Psoas muscle (tissue), 8 donors: ENCODE measurements at places on chromosomes 1 and 21. TPM values are rescaled to one million over a fixed set of nuclear protein-coding genes. Genes with fewer than 3 reads are reported as not detected.

GRCh38 chr1:197156692-197157091, 10.2 kb upstream of the ASPM start:
- no peak for DNase-seq
- H3K27ac ChIP-seq = no peak overlapping the region
- peaks cover 23% of the 10 kb centered on the region for H3K36me3 ChIP-seq
- no peaks in the 10 kb centered on the region for H3K27me3 ChIP-seq
- H3K4me1 ChIP-seq = no peaks in the 10 kb centered on the region

- no peak for DNase-seq
- H3K27ac ChIP-seq = no peak overlapping the region
- no peaks in the 10 kb centered on the region for H3K4me1 ChIP-seq
Observed at GRCh38 chr21:28207436-28208173, 785.1 kb downstream of the LTN1 start.

GRCh38 chr1:228782662-228783417, 47.6 kb downstream of the RHOU start:
- no peaks in the 10 kb centered on the region for H3K27me3 ChIP-seq
- H3K4me1 ChIP-seq = peaks cover 13% of the 10 kb centered on the region
- H3K36me3 ChIP-seq = no peaks in the 10 kb centered on the region
- H3K27ac ChIP-seq = no peak overlapping the region

DNA sequence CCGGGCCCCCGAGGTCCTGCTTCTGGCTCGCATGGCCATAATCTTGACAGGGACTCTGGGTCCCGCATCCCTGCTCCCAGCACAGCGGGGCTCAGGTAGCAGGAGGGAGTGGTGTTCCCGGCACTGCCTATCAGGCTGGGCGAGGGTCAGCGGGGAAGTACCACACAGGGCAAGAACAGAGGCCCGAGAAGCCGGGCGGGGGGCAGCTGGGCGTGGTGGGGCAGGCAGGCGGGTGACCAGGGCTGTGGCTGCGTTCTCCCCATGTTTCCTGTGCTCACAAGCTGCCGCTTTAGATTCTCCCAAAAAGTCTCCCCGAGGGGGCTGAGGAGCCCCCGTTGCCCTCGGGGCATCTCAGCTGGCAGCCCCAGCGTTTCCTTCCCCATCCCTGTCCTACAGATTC, 18.3 kb downstream of the ATAD3B start:
- no peak overlapping the region for H3K4me3 ChIP-seq
- peaks cover 7% of the 10 kb centered on the region for H3K36me3 ChIP-seq
- H3K4me1 ChIP-seq = no peaks in the 10 kb centered on the region
- no peak for DNase-seq
- no peak overlapping the region for H3K27ac ChIP-seq
- H3K27me3 ChIP-seq = no peaks in the 10 kb centered on the region

DNA sequence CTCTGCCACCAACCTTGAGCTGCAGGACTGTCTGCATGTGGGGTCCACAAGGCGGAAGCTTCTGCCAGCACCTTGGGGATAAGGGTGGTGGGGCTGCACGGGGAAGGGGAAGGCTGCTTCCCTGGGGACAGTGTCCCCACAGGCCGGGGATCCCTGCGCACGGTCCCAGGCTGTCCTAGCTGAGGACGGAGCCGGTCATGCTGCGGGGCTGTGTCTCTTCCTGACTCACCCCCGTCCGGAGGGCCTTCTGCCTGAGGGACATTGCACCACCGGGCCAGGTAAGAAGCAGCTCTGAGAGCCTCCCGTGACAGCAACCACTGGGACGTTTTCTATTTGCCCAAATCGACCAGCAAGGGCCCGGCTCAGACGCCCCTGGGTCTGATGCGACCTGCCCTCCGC, 29.9 kb downstream of the KRTAP10-1 start:
- H3K36me3 ChIP-seq = no peaks in the 10 kb centered on the region
- peaks cover 60% of the 10 kb centered on the region for H3K27me3 ChIP-seq
- no peaks in the 10 kb centered on the region for H3K4me1 ChIP-seq
- H3K4me3 ChIP-seq = no peak overlapping the region

GRCh38 chr1:185741551-185741950, 7.4 kb downstream of the HMCN1 start:
- H3K4me1 ChIP-seq = no peaks in the 10 kb centered on the region
- no peaks in the 10 kb centered on the region for H3K36me3 ChIP-seq
- no peak overlapping the region for H3K27ac ChIP-seq
- no peaks in the 10 kb centered on the region for H3K27me3 ChIP-seq

GRCh38 chr1:4762146-4762545, 107.7 kb downstream of the AJAP1 start:
- no peak overlapping the region for H3K27ac ChIP-seq
- no peaks in the 10 kb centered on the region for H3K36me3 ChIP-seq
- no peak for DNase-seq
- no peaks in the 10 kb centered on the region for H3K27me3 ChIP-seq

GRCh38 chr1:147750618-147751217, 9.7 kb downstream of the GJA5 start:
- no peaks in the 10 kb centered on the region for H3K27me3 ChIP-seq
- no peak overlapping the region for H3K4me3 ChIP-seq
- H3K27ac ChIP-seq = no peak overlapping the region
- H3K36me3 ChIP-seq = no peaks in the 10 kb centered on the region

Gene GPR37L1
- total RNA-seq = not detected

Gene C8A
- total RNA-seq = not detected

DNA sequence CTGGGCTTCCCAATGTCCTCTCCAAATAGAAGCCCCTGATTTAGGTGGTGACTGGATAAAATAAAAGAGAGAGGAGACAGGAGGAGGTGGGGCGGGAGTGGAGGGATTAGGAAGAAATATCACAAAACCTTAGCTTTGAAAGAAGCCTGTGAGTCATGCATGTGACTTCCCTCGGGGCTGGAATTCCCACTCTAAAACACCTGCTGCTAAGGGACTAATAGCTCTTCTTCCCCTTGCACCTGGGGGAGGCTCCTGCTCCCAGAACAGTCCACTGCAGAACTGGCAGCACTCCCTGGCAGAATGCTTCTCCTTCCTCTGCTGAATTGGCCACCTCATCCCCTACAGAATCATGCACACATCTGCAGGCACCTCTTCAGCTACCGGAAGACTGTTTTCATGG, 207.2 kb downstream of the ATG4C start:
- DNase-seq = no peak
- no peak overlapping the region for H3K4me3 ChIP-seq
- no peaks in the 10 kb centered on the region for H3K27me3 ChIP-seq
- H3K4me1 ChIP-seq = no peaks in the 10 kb centered on the region
- no peaks in the 10 kb centered on the region for H3K36me3 ChIP-seq

DNA sequence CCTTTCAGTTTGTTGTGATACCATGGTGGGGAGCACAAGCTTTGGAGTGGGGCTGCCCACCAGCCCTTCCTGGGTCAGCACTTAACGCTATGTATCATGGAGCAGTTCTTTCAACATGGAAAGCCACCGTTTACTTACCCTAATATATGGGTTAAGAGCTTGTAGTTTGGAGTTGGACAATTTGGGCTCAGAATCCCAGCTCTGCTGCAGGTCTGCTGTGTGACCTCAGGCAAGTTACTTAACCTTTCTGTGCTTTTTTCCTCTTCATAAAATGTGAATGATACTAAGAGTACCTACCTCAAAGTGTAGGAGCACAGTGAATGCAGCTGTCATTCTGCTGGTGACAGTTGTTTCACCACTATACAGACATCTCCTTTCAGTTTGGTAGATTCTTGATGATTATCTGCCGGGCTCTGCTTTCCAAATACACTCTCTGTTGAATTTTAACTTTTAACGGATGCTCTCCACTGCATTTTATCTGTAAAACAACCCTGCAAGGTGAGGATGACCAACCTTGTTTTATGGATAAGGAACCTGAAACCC, 23.8 kb downstream of the ALPL start:
- no peak overlapping the region for H3K27ac ChIP-seq
- no peaks in the 10 kb centered on the region for H3K4me1 ChIP-seq
- peaks cover 14% of the 10 kb centered on the region for H3K27me3 ChIP-seq
- H3K36me3 ChIP-seq = no peaks in the 10 kb centered on the region
- no peak overlapping the region for H3K4me3 ChIP-seq
- DNase-seq = no peak

GRCh38 chr1:200496937-200497336, 87.1 kb upstream of the ZNF281 start:
- H3K27ac ChIP-seq = no peak overlapping the region
- no peaks in the 10 kb centered on the region for H3K36me3 ChIP-seq
- H3K4me3 ChIP-seq = no peak overlapping the region
- no peaks in the 10 kb centered on the region for H3K27me3 ChIP-seq
- H3K4me1 ChIP-seq = no peaks in the 10 kb centered on the region

GRCh38 chr1:87108228-87108627, 193.8 kb downstream of the HS2ST1 start:
- no peaks in the 10 kb centered on the region for H3K4me1 ChIP-seq
- no peak overlapping the region for H3K27ac ChIP-seq
- H3K27me3 ChIP-seq = no peaks in the 10 kb centered on the region
- DNase-seq = no peak
- H3K36me3 ChIP-seq = no peaks in the 10 kb centered on the region

DNA sequence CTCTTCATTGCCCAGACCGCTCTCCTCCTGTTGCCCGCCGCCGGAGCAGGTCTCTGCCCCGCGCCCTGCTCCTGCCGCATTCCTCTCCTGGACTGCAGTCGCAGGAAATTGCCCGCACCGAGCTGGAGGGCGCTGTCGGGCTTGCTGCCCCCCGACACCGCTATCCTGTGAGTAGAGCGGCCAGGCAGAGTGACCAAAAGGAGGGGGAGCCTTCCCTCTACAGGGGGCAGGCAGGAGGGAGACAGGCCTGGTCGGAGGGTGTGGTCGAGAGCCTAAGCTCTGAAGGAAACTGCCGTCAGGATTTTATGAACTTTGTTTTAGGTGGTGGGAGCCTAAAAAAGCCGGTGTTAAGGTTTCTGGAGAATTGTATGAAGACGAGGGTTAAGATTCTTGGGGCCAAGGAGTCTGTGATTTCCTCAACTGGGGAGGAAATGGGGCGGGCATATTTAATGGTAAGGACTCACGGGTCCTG, 517 bp downstream of the LRIG2 start:
- H3K4me3 ChIP-seq = peak overlapping the region; percentile 98
- DNase-seq = peak; percentile 43
- peaks cover 15% of the 10 kb centered on the region for H3K36me3 ChIP-seq
- H3K27me3 ChIP-seq = no peaks in the 10 kb centered on the region

DNA sequence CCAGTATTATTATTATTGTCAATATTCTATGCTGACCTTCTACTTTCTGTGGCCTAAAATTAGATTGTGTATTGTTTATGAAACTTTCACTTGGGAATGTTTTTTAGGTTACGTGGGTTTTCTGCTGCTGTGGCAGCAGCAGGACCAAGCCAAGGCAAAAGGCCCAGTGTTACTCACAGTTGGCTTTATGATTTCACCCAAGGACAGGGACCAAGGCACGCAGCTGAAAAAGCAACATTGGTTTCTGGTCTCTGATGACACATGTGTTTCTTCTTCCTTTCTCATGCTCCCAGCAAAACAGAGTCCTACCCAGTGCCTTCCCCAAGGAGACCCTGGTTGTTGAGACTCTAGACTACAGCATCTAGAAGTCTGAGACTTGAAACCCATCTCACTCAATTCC, 413.7 kb downstream of the SETD4 start:
- no peak overlapping the region for H3K4me3 ChIP-seq
- no peak for DNase-seq
- no peaks in the 10 kb centered on the region for H3K4me1 ChIP-seq
- H3K27me3 ChIP-seq = no peaks in the 10 kb centered on the region
- no peaks in the 10 kb centered on the region for H3K36me3 ChIP-seq
- no peak overlapping the region for H3K27ac ChIP-seq
